ENCODE measurements at places on chromosomes 16 and 17.

DNA sequence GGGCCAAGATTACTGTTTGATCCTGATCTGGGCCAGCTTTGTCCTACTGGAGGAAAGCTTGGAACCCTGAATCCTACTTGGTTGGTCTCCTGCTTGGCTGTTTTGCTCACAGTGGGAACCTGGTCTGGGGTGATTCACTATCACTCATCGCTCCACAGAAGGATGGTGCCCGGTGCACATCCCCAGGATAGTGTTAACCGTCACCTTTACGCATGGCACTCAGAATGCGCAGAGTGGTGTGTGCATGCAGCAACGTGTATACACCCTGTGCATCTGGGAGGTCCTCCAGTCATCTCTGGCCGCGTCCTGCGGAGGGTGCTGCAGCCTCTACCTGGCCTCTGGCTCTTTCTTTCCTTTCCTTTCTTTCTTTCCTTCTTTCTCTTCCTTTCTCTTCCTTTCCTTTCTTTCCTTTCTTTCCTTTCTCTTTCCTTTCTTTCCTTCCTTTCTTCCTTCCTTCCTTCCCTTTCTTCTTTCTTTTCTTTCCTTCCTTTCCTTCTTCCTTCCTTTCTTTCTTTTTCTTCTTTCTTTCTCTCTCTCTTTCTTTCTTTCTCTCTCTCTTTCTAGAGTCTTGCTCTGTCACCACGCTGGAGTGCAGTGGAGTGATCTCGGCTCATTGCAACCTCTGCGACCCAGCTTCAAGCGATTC, 13.1 kb downstream of the SOCS3 start:
- no peak for DNase-seq

DNA sequence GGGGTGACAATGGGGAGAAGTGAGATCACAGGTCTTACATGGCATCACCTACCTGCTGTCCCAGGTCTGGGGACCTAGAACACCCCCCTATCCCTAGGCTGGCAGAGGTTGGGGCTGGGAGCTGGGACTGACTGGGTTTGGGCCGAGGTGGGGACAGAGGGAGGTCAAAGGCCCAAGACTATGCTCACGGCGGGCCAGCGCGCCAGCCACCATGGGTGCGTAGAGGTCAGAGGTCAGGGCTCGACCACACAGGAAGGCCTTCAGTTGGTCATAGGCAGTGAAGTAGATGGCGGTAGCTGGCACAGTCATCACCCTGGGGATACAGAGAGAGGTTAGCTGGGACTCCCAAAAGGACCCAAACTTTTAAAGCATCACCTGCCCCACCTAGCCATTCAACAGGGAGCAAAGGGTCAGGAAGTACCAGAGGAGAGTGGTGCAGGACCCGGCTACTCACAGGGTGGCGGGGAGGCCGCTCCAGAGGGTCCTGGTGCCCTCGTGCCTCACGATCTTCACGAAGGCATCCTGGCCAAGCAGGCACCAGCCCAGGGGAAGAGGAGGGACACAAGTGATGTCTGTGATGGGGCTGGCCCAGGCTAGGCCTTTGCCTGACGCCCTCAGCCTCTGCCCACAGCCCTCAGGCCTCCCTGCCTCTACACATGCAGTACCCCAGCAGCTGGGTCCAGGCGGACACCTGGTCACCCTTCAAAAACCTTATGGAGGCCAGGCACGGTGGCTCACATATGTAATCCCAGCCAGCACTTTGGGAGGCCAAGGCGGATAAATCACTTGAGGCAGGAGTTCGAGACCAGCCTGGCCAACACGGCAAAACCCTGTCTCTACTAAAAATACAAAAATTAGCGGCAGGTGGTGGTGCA, 3.1 kb downstream of the SLC25A39 start:
- DNase-seq: no peak

DNA sequence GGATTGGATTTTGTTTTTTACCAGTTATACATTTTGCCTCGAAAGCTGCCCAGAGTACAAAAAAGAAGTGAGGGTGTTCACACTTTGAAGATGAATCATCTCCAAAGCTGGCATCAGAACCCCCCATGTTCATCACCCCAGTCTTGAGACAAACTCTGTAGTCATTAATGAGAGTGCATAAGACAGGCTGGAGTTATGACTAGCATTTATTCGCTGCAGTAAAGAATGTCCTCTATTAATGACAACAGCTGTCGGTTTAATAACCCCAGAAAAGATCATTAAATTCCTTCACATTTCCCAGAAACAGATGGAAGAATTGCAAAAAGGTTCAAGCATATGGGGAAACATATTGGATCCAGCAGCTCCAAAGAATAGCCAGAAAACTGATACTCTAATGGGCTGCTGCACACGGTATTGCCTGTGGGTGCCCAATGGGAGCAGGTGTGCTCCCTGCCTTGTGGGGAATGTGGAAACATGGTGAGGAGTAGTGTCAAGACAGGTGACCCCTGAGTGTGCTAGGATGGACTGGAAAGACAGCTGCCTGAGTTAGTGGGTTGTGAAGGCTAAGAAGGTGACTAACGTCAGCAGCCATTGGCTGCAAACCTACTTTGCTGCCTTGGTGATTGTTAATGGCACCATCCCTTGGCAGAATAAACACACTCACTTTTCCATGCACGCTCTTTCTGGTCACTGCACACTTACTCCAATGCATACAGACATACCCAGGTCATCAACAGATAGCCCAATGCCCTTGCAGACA, 81.9 kb downstream of the AIPL1 start:
- DNase-seq: no peak

GRCh38 chr16:23434380-23434779, 18.6 kb downstream of the COG7 start:
- DNase-seq: no peak

DNA sequence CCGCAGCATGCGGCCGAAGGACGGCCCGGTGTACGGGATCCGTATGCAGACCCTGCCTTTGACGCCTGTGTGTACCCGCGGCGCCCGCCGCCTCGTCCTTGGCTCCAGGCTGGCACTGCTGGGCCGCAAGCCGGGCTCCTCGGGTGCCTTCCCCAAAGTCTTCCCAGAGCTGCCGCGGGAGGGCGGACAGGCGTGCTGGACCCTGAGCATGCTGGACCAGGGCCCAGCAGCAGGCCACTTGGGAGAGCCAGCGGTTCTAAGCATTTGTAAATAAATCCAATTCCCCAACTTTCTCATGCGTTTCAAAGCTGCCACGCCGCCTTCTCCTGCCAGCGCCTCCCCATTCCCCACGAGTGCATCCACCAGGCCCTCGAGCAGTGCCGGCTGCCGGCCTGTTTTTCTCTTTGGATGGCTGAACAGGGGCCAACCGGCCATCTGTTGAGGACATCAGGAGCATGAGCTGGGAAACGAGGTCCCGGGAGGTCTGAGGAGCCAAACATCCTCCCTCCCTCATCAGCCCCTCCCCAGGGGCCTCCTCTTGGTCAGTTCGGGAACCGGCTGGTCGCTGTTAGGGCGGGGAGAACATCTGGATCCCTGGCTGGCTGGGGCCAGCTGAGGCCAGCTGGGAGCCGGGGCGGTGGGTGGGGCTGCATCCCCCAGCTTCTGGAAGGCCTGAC, 20.5 kb upstream of the PABPN1L start:
- DNase-seq: no peak

DNA sequence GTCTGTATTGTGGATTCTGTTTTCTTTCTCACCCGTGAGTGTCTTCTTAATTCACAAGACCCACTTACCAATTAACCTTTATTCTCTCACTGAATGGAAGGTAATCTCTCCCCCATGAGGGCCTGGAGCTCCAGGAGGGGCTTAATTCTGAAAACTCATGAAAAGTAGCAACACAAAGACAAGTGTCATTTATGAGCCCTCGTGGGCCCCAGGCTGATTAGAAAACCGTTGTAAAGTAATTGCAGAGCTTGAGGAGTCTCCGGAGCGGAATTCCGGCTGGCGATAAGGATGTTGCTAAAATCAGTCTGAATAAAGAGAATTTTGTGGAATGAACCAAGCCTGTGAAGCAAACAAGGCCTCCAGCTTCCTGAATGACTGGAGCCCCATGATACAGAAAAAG, 301.5 kb downstream of the HAPSTR1 start:
- no peak for DNase-seq

- no peak for DNase-seq
Observed at GRCh38 chr16:73095142-73095820, 47.4 kb upstream of the ZFHX3 start.

DNA sequence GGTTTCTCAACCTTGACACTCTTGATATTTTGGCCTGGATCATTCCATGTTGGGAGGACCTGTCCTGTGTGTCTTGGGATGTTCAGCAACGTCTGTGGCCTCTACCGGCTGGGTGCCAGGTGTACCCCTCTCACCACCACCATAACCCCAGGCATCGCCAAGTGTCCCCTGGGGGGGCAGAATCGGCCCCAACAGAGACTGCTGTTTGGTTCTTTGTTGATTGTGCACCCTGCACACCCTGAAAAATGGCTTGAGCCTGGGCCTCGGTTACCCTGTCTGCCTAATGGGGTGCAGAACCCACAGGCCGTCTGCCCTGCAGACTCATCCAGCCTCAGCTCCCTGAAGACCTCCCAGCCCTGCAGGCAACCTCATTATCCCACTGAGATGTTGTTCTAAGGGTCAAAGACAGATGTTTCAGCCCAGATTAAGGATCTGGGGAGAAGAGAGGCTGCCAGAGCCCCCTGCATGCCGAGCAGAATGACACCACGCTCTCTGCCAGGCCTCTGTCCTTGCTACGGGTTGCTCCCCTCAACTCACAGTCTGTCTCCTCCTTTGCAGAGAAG, 9.2 kb downstream of the CACNG1 start:
- DNase-seq: no peak
